ENCODE measurements at places on chromosomes 3 and 15. TPM values are rescaled to one million over a fixed set of nuclear protein-coding genes. Genes with fewer than 3 reads are reported as not detected.

GRCh38 chr3:126438186-126438585, 37.5 kb downstream of the ZXDC start:
- H3K4me1 ChIP-seq = no peaks in the 10 kb centered on the region
- DNase-seq = peak; percentile 16
- no peak overlapping the region for H3K27ac ChIP-seq
- H3K27me3 ChIP-seq = no peaks in the 10 kb centered on the region

CSPG4 gene
- 0.35 TPM for polyA plus RNA-seq

DNA sequence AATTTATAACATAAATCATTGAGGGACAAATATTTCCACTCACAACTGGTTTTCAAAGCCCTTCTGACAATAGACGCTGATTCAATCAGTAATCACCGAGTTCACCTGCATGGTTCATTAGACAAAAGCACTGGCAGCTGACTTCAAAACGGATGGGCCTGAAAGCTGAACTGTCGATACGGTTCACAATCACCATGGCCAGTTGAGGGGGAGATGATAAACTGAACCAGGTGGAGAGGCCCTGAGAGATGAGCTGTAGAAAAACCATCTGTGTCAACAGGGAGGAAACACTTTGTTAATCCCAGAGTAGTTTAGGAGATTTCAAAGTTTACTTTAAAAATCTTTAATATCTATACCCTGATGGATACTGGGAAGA, 75.0 kb downstream of the PEX5L start:
- H3K4me1 ChIP-seq = no peaks in the 10 kb centered on the region
- H3K27ac ChIP-seq = no peak overlapping the region
- H3K27me3 ChIP-seq = no peaks in the 10 kb centered on the region
- no peak for DNase-seq

IQCF5 gene
- polyA plus RNA-seq = not detected

DNA sequence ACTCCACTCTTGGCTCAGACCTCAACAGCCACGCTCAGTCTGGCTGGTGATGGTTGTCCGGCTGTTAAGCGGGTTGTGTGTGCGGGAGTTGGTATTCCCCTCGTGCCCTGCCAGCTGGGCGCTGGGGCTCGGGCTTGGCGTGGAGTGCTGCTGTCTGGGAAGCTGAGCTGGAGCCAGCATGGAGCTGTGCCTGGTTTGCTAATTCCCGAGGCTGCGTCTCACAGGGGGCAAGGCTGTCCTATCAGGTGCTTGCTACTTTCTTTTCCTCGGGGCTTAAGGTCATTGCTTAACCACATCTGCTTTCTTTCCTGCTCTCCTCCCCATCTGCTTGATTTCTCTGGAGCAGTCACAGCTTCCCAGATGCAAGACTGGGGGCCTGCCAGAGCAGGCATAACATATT, 29.9 kb downstream of the PDIA5 start:
- no peaks in the 10 kb centered on the region for H3K27me3 ChIP-seq
- H3K27ac ChIP-seq = peak overlapping the region; percentile 23
- H3K36me3 ChIP-seq = peaks cover 18% of the 10 kb centered on the region
- peak; percentile 66 for DNase-seq
- no peak overlapping the region for H3K4me3 ChIP-seq
- H3K4me1 ChIP-seq = peaks cover 59% of the 10 kb centered on the region

DNA sequence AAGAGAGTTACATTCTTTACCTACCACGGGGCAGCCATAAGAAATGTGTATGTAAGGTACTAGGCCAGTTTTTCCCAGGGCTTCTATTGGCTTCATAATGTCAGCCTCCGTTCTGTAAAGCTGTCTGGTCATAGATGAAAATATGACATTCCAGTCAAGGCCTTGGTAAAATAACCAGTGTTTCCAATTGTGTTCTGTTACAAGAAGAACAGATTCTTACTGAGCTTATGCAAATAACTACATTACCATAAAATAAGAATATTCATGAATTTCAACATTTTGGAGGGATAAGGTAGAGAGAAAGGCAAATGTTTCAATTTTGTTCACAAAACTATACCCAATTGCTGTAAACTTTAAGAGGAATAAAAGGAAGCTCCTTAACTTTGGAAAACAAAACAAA, 315.5 kb downstream of the THSD4 start:
- H3K27me3 ChIP-seq = no peaks in the 10 kb centered on the region
- DNase-seq = no peak
- no peak overlapping the region for H3K27ac ChIP-seq
- H3K4me3 ChIP-seq = no peak overlapping the region
- no peaks in the 10 kb centered on the region for H3K4me1 ChIP-seq

ABHD17C gene
- polyA plus RNA-seq = 9.2 TPM

GRCh38 chr3:53646723-53647122, 152.3 kb downstream of the CACNA1D start:
- H3K36me3 ChIP-seq = no peaks in the 10 kb centered on the region
- DNase-seq = no peak
- H3K4me3 ChIP-seq = no peak overlapping the region
- no peaks in the 10 kb centered on the region for H3K27me3 ChIP-seq
- no peak overlapping the region for H3K27ac ChIP-seq

- no peak overlapping the region for H3K4me3 ChIP-seq
- peak; percentile 79 for DNase-seq
- peaks cover 4% of the 10 kb centered on the region for H3K4me1 ChIP-seq
- H3K27me3 ChIP-seq = no peaks in the 10 kb centered on the region
- no peak overlapping the region for H3K27ac ChIP-seq
These were observed 118.7 kb upstream of the SMAD3 start for GRCh38 chr15:66946578-66947164.

GRCh38 chr3:8506571-8507061, 5.0 kb downstream of the LMCD1 start:
- H3K27ac ChIP-seq = peak overlapping the region; percentile 68
- H3K27me3 ChIP-seq = no peaks in the 10 kb centered on the region
- peaks cover 48% of the 10 kb centered on the region for H3K4me1 ChIP-seq
- no peak for DNase-seq

DNA sequence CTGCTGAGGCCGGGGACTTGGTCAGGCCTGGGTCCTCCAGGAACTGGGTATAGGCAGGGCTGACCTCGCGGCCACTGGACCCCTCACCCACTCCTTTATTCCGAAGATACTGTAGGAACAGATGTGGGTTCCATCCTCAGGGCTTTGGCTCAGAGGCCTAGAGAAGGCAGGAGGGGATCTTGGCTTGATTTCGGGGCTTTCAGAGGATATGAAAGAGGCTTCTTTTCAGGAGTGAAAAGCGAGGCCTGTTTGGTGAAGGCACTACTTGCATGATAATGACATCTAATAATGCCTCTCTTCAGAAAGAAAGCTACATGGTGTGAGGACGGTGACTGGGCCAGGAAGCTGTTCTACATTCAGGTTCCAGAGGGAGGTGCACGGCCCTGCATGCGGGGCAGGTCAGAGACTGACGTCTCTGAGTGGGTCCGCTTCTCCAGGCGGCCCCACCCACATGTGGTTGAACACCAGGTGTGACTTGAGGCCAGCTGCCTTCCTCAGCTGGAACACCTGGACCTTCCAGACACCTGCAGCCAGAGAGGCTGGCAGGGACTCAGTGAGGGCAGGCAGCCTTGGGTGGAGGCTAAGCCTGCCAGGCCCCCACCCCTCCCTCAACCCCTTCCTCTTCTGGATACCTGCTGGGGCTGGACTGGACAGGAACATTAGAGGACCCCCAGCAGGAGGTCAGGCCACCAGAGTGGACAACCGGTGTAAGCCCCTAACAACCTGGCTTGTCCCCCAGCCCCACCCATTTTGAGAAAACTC, 31.1 kb upstream of the HHATL start:
- no peak overlapping the region for H3K4me3 ChIP-seq
- no peak for DNase-seq
- H3K4me1 ChIP-seq = peaks cover 12% of the 10 kb centered on the region
- H3K36me3 ChIP-seq = no peaks in the 10 kb centered on the region
- H3K27me3 ChIP-seq = no peaks in the 10 kb centered on the region
- no peak overlapping the region for H3K27ac ChIP-seq

- H3K4me3 ChIP-seq = no peak overlapping the region
- H3K36me3 ChIP-seq = no peaks in the 10 kb centered on the region
- no peaks in the 10 kb centered on the region for H3K27me3 ChIP-seq
- H3K4me1 ChIP-seq = no peaks in the 10 kb centered on the region
- no peak for DNase-seq
- H3K27ac ChIP-seq = no peak overlapping the region
These were observed 109.8 kb upstream of the UBE3A start for GRCh38 chr15:25548600-25548999.

DNA sequence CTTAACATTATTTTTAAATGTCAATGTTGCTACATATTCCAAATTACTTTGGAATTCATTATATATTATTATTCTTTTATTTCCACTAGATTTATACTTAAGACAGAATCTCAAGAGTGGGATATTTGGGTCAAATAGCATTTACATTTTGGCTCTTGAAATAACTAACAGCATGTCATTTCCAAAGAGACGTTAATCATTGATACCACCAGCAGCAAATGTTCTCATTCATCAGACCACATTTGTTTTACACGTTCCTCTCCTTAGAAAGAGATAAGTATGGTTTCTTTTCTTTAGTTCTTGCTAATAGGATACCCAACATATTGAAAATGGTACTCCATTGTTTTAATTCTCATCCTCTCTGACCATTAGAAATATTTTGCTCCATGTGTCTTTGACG, 229.8 kb downstream of the LPP start:
- peaks cover 3% of the 10 kb centered on the region for H3K36me3 ChIP-seq
- DNase-seq = no peak
- no peaks in the 10 kb centered on the region for H3K27me3 ChIP-seq

CCR9 gene
- polyA plus RNA-seq = not detected

GRCh38 chr3:124935264-124935663, 713 bp upstream of the MUC13 start:
- no peak for DNase-seq
- no peak overlapping the region for H3K4me3 ChIP-seq
- no peaks in the 10 kb centered on the region for H3K27me3 ChIP-seq

DNA sequence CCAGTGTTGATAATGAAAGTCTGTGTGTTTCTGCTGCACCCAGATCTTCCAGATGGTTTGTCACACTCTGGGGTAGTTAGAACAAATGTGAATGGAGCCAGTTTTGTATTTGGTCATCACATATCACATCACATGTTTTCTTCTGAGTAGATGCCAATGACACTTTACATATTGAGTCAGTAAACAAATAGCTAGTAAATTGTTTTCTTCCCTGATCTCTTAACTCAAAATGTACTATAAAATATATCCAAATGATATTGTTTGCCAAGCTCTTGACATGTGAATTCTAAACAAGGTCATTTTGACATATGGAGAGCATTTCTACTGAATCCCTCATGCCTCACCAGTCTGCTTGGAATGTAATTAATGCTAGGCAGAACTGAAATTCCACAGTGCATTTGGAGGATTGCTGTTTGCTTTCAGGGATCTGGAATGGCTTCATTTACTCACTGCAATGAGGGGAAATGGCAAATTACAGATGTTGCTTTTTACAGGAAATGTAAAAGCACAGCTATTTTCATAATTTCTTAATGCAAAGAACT, 45.0 kb downstream of the PDHB start:
- DNase-seq = peak; percentile 47
- peak overlapping the region; percentile 68 for H3K27ac ChIP-seq
- H3K4me1 ChIP-seq = peaks cover 41% of the 10 kb centered on the region
- H3K36me3 ChIP-seq = peaks cover 4% of the 10 kb centered on the region
- no peaks in the 10 kb centered on the region for H3K27me3 ChIP-seq

TRH gene
- polyA plus RNA-seq = not detected

DNA sequence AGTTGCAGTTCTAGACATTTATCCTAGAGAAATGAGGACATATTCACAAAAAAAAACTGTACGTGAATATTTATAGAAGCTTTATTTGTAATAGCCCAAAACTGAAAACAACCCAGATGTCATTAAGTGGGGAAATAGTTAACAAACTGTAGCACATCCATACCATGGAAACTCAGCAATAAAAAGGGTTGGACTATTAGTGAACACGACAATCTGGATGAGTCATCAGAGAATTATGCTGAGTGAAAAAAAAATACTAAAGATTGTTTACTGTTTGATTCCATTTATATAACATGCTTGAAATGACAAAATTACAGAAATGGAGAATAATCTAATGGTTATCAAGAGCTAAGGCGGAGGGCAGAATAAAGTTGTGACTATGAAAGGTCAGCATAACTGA, 59.5 kb downstream of the CPA3 start:
- DNase-seq = no peak
- H3K27ac ChIP-seq = no peak overlapping the region
- H3K27me3 ChIP-seq = no peaks in the 10 kb centered on the region
- H3K4me3 ChIP-seq = no peak overlapping the region
- H3K36me3 ChIP-seq = no peaks in the 10 kb centered on the region
- H3K4me1 ChIP-seq = peaks cover 2% of the 10 kb centered on the region

DNA sequence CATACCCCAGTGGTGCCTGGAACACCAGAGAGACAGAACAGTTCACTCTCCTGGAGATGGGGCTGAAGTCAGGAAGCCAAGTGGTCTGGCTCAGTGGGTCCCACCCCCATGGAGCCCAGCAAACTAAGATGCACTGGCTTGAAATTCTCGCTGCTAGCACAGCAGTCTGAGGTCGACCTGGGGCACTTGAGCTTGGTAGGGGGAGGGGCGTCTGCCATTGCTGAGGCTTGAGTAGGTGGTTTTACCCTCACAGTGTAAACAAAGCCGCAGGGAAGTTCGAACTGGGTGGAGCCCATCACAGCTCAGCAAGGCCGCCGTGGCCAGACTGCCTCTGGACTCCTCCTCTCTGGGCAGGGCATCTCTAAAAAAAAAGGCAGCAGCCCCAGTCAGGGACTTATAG, 272.0 kb downstream of the KLF13 start:
- no peaks in the 10 kb centered on the region for H3K27me3 ChIP-seq
- H3K4me3 ChIP-seq = no peak overlapping the region
- no peak for DNase-seq

DNA sequence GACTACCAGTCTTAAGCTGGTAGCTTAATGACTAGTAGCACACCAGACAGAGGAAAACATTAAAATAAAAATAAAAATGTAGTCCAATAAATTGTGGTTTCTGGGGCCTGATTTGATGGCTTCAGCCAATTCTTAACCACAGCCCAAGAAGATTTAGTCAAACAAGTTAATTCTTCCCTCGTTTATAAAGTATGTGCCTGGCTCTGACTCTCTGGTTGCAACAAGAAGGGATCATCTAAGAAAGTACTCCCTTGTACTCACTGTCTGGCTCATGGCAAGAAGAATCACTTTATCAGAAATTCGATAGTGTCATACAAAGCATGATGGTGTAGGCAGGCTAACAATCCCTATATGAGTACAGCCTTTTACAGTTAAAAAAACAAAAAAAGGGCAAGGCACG, 141.9 kb downstream of the P3H2 start:
- H3K27ac ChIP-seq = no peak overlapping the region
- no peaks in the 10 kb centered on the region for H3K4me1 ChIP-seq
- no peaks in the 10 kb centered on the region for H3K36me3 ChIP-seq
- DNase-seq = no peak

PP2D1 gene
- polyA plus RNA-seq = not detected

GRCh38 chr15:90300988-90301706, 35.7 kb downstream of the NGRN start:
- no peaks in the 10 kb centered on the region for H3K36me3 ChIP-seq
- peak; percentile 70 for DNase-seq
- H3K4me3 ChIP-seq = no peak overlapping the region
- H3K4me1 ChIP-seq = no peaks in the 10 kb centered on the region
- no peaks in the 10 kb centered on the region for H3K27me3 ChIP-seq
- H3K27ac ChIP-seq = no peak overlapping the region

GRCh38 chr15:83588441-83588840, 65.5 kb upstream of the ADAMTSL3 start:
- H3K27me3 ChIP-seq = no peaks in the 10 kb centered on the region
- no peak for DNase-seq
- H3K4me3 ChIP-seq = no peak overlapping the region
- H3K4me1 ChIP-seq = no peaks in the 10 kb centered on the region
- no peak overlapping the region for H3K27ac ChIP-seq
